Left kidney (tissue), 8 donors: ENCODE measurements at places on chromosomes 5 and 9. TPM values are rescaled to one million over a fixed set of nuclear protein-coding genes. Genes with fewer than 3 reads are reported as not detected.

CHSY3 gene
- polyA plus RNA-seq = 5.0 TPM

PROB1 gene
- 2.4 TPM for polyA plus RNA-seq

GABRA1 gene
- polyA plus RNA-seq = 0.20 TPM

ANKDD1B gene
- 9.7 TPM for polyA plus RNA-seq

ZNF79 gene
- 6.9 TPM for polyA plus RNA-seq
